ENCODE measurements at places on chromosomes 13 and 19. TPM values are rescaled to one million over a fixed set of nuclear protein-coding genes. Genes with fewer than 3 reads are reported as not detected.

DNA sequence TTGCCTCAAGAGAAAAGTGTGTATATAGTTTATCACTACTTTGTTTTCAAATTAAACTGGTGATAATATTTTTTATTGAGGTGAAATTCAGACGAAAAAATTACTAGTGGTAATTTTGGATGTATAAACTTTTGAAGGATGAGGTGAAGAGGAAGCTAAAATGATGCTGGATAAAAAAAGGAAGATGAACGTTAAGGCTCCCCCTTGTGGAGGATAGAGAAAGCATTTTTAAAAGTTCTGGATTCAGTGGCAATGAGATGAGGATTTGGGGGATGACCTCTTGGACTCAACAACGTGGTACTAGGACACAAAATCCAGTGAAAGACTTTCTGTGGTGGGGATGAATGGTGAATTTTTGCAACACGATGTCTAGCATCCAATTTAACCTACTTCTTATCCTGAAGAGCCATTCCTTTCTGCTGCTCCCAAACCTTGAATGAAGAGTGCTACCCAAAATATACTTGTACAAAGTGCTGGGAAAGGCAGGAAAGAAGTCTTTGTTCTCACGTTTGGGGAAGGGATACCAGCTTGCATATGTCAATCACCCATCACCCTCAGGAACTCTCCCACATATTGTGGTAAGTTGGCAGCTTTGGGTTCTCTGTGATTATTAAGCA is 7.3 kb upstream of the SIGLEC5 start:
- no peak overlapping the region for H3K27ac ChIP-seq
- no peak overlapping the region for H3K4me3 ChIP-seq
- no peaks in the 10 kb centered on the region for H3K4me1 ChIP-seq
- H3K27me3 ChIP-seq: no peaks in the 10 kb centered on the region

DNA sequence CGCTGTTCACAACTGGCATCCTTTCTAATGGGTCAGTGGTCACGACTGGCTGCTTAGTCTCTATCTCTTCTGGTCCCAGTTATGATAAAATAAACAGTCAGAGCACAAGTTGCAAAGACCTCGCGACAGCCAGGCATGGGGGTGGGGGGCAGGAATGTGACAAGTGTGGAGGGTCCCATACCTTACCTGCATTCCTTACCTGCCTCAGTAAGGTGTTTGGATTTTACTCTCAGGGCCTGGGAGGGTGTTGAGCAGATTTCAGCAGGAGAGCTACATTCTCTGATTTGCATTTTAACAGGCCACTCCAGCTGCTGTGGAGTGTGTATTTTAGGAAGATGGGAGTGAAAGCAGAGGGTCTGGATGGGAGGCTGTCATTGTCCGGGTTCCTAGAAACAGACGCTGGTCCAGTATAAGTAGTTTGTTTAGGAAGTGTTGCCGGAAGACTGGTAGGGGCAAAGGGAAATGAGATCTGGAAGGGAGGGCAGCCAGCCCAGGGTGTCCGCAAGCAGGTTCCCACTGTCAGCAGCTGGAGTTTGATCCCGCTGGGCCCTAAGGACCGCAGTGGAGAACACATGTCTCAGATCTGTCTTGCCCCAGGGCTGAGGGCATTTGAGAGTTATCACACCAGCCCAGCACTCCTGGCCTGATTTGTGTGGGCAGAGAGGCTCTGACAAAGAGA is 920.0 kb downstream of the UQCRFS1 start:
- H3K27me3 ChIP-seq: no peaks in the 10 kb centered on the region
- H3K36me3 ChIP-seq: no peaks in the 10 kb centered on the region
- H3K27ac ChIP-seq: no peak overlapping the region
- DNase-seq: peak; percentile 87
- no peak overlapping the region for H3K4me3 ChIP-seq
- peaks cover 15% of the 10 kb centered on the region for H3K4me1 ChIP-seq

DNA sequence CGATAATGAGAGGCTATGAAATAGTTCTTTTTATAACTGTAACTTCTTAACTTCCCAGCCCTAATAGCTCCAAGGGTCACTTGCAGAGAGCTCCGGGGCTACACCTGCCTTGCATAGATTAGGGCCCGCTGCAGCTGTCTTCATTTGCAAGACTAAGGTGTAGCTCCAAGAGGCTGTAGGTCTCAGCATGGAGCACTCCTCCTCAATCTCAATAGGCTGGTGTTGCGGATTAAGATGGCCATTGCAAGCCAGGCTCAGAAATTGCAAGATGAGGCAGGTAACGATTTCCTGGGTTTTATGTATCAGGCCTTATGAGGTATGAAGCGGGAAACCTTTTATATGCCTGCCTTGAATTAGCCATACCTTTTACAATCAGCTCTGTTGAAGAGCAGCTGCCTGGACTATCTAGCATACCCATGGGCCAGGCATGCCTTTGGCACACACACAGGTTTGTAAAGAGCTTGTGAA is 185.7 kb downstream of the TM9SF2 start:
- H3K4me3 ChIP-seq: peak overlapping the region; percentile 44
- H3K27me3 ChIP-seq: no peaks in the 10 kb centered on the region
- H3K27ac ChIP-seq: peak overlapping the region; percentile 67
- H3K36me3 ChIP-seq: no peaks in the 10 kb centered on the region
- peaks cover 32% of the 10 kb centered on the region for H3K4me1 ChIP-seq
- peak; percentile 93 for DNase-seq

- no peaks in the 10 kb centered on the region for H3K4me1 ChIP-seq
- no peak overlapping the region for H3K4me3 ChIP-seq
- no peaks in the 10 kb centered on the region for H3K27me3 ChIP-seq
- no peak overlapping the region for H3K27ac ChIP-seq
- no peak for DNase-seq
- no peaks in the 10 kb centered on the region for H3K36me3 ChIP-seq
Measured at GRCh38 chr13:32893176-32893575, 123.0 kb upstream of the KL start.

GRCh38 chr19:51799034-51799773 is 4.2 kb downstream of the FPR3 start:
- H3K4me1 ChIP-seq: no peaks in the 10 kb centered on the region
- no peak overlapping the region for H3K27ac ChIP-seq
- no peaks in the 10 kb centered on the region for H3K27me3 ChIP-seq
- no peak for DNase-seq

GRCh38 chr19:19043881-19044280 is 10.5 kb downstream of the ARMC6 start:
- DNase-seq: no peak
- H3K36me3 ChIP-seq: peaks cover 71% of the 10 kb centered on the region
- H3K27me3 ChIP-seq: no peaks in the 10 kb centered on the region
- no peak overlapping the region for H3K4me3 ChIP-seq

DNA sequence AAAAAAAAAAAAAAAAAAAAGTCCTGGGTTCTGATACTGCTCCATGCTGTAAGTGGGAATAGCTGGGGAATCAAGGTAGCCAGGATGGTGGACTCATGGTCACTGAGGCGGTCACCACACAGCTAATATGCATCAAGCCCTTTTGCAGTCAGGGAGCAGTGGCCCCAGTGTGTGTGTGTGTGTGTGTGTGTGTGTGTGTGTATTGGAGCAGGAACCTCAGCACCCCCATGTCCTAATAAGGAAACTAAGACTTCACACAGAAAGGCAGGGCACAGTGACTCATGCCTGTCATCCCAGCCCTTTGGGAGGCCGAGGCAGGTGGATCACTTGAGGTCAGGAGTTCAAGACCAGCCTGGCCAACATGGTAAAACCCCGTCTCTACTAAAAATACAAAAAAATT is 12.0 kb downstream of the B3GNT3 start:
- DNase-seq: no peak
- no peaks in the 10 kb centered on the region for H3K27me3 ChIP-seq
- no peaks in the 10 kb centered on the region for H3K4me1 ChIP-seq
- no peaks in the 10 kb centered on the region for H3K36me3 ChIP-seq
- no peak overlapping the region for H3K4me3 ChIP-seq

- no peaks in the 10 kb centered on the region for H3K36me3 ChIP-seq
- H3K4me1 ChIP-seq: no peaks in the 10 kb centered on the region
- no peak overlapping the region for H3K27ac ChIP-seq
Measured at GRCh38 chr13:30429721-30430694, 7.7 kb downstream of the UBE2L5 start.

DNA sequence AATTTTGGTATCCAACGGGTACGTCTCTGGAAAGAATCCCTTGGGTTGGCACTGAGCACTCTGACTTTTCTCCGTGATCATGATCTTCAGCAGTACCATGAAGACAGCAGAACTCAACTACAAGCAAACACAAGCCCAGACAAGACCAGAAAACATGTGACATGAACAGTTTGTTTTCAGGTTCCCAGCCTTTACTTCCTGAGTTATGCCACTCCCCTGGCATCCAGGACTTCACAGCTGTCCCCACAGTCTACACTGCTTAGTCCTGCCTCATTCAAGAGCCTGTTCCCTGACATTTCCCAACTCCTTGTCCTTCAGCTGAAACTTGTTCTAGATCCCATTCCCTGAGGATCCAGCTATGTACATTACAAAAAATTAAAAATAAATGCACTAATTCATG is 4.9 kb upstream of the N4BP2L1 start:
- H3K36me3 ChIP-seq: no peaks in the 10 kb centered on the region
- no peak overlapping the region for H3K27ac ChIP-seq
- H3K4me1 ChIP-seq: no peaks in the 10 kb centered on the region
- DNase-seq: no peak

DNA sequence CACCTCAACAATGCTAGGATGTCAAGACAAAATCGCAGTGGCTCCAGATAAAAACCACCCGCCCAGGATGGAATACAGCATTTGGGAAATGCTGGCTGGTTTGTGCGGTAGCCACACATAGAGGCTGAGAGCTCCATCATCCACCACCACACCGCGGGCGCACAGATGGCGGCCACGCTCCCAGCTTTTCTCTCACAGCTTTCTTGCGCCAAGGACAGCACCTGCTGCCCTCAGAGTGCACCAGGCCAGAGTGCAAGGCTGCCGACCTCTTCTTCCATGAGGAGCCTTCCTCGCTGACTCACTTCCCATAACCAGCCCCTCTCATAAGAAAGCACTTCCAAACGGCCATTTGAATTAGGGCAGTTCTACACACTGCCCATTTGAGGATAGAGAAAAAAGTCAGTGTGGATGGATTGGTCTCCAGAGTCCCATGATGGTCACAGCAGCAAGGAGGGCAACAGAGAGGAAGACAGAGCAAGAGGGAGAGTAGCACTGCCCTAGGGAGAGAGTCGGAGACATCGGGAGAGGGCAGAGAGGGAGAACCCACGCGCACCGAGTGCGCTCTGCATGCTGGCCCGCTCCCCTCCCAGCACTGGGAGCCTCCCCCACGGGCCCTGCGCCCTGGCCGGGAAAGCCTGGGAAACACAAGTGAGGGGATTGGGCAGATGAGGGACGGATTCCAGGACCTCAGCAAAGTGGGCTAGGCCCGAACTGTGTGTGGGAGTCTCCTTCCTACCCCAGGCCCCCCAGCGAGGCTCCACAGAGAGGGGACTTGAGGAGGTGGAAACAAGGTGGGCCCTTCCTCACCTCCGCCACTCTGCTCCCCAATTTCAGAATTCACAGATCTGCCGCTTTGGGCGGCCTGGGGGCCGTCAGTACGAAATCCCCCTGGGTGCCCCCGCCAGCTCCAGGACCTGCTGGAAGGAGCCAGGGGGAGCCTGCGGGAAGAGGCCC is 156.9 kb downstream of the USP12 start:
- peak; percentile 48 for DNase-seq
- no peaks in the 10 kb centered on the region for H3K36me3 ChIP-seq
- peaks cover 40% of the 10 kb centered on the region for H3K27me3 ChIP-seq

DNA sequence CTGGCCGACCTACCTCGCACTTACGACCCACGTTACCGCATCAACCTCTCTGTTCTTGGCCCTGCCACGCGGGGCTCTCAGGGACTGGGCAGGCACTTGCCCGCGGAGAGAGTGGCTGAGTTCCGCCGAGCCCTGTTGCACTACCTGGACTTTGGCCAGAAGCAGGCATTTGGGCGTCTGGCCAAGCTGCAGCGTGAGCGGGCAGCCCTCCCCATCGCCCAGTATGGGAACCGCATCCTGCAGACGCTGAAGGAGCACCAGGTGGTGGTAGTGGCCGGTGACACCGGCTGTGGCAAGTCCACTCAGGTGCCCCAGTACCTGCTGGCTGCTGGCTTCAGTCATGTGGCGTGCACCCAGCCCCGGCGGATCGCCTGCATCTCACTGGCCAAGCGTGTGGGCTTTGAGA is 4.2 kb downstream of the DHX34 start:
- no peak overlapping the region for H3K27ac ChIP-seq
- no peaks in the 10 kb centered on the region for H3K27me3 ChIP-seq
- peaks cover 70% of the 10 kb centered on the region for H3K36me3 ChIP-seq

DNA sequence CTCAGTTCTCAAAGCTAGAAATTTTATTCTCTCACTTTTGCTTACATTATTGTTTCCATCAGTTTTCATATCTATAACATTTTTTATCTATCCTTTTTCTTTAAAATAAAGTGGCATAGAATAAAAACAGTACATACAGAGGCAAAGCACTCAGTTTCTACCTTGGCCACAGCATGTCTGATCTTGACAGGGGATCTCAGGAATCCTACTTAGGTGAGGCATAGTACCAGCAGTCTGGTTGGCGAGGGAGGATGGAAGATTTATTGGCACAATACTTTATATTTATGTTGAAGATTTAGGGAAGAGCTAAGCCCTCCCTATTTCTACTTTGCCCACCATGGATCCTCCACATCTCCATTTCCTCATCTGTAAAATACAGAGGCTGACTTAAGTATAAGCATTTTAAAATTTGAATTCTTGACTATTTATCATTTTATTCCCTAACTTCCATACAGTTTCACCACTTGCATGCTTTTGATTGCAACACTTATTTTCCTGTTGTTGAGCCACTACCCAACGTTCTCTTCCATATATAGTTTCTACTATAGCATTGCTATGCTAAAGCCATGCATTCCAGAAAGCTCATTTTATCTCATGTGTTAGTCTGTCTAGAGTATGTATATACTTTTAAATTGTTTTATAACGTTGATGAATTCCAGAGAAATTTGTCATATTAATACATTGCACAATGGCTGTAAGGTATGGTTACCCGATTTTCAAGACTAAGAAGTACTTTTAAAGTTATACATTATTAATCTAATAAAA is 506.7 kb downstream of the KCTD12 start:
- H3K27me3 ChIP-seq: no peaks in the 10 kb centered on the region
- H3K27ac ChIP-seq: no peak overlapping the region
- DNase-seq: no peak

GRCh38 chr13:110306960-110307766 is at the start of the genes COL4A1 and COL4A2:
COL4A1 (minus strand) TSS chr13:110307157; CDS start chr13:110307027, 130 bp downstream.
COL4A2 (plus strand) TSS chr13:110307284; CDS start chr13:110307904, 620 bp downstream.
- no peaks in the 10 kb centered on the region for H3K27me3 ChIP-seq
- peaks cover 48% of the 10 kb centered on the region for H3K36me3 ChIP-seq
- H3K4me1 ChIP-seq: peaks cover 41% of the 10 kb centered on the region
- peak; percentile 90 for DNase-seq

- H3K27ac ChIP-seq: no peak overlapping the region
- no peaks in the 10 kb centered on the region for H3K27me3 ChIP-seq
- no peaks in the 10 kb centered on the region for H3K36me3 ChIP-seq
Measured at GRCh38 chr19:19539698-19540063, 1.6 kb downstream of the CILP2 start.

Gene SRRM5
- 0.61 TPM for total RNA-seq

Gene AMER2
- total RNA-seq: 0.02 TPM

Gene ALOX5AP
- not detected for total RNA-seq

Gene ZBTB32
- not detected for total RNA-seq
